ENCODE measurements at places on chromosomes 2 and 18.
A peak's percentile ranks its signal among the peaks of the same experiment; 100 is the strongest.

GRCh38 chr2:53549497-53549896, 218.1 kb upstream of the CHAC2 start:
- no peak for DNase-seq

DNA sequence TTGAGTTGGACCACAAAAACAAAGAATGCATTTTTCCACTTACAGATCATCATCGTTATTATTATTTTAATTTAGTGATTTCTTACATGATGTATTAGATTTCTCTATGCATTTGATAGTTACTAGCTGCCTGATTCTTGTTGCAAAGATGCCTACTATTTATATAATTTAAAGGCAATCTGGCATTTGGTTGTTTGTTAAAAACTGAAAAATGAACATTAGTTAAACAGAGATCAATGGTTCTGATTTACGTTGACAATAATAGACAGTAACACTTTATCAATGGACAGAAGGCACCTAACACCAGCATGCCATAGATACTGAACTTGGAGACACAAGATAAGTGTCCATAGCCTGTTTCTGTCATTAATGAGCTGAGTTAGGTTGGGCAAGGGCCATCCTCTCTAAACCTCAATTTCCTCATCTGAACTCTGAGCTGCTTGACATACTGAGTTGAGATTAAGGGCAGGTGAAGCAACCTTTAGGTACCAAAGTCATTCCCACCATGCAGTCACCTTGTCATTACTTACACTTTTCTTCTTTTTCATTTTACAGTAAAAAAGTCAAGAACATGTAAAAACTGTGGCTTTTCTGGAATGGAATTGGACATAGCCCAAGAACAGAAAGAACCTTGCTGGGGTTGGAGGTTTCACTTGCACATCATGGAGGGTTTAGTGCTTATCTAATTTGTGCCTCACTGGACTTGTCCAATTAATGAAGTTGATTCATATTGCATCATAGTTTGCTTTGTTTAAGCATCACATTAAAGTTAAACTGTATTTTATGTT, 3.1 kb downstream of the CCL20 start:
- no peak for DNase-seq

GRCh38 chr2:148613231-148614013, 31.1 kb upstream of the EPC2 start:
- no peak for DNase-seq

DNA sequence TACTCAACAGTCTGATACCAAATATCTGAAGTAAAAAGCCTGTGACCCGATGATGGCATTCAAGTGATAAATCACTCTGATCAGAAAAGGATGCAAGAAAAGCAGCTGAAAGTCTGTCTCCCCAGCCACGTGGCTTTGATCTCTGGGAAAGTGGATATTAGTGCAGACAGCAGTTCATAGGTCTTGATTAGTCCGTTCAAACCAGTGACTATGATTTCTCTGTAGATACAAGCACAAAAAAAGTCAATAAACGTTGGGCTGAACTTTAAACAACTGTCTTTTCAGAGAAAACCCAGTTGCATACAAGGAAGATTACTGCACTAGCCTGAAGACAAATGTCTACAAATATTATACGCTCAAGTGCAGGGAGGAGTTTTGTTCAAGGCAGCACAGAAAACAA, 107.7 kb upstream of the CDC42EP3 start:
- DNase-seq = no peak

DNA sequence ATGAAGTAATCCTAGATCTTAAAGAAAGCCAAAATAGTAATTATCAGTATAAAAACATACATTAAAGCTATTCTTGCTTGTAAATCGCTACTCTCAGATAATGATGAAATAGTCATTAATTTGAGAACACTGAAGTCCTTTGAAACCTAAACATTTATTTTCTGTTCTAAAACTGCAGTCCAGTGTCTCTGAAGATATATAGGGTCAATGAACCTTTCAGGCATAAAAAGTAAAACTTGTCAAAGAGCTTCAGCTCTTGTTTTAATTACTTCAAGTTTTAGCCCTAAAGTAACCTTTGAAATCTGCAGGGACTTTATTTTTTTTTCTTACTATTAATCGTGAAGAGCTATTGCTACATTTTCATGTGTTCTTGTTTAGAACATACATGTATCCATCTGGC, 116.3 kb downstream of the KYNU start:
- DNase-seq = no peak

DNA sequence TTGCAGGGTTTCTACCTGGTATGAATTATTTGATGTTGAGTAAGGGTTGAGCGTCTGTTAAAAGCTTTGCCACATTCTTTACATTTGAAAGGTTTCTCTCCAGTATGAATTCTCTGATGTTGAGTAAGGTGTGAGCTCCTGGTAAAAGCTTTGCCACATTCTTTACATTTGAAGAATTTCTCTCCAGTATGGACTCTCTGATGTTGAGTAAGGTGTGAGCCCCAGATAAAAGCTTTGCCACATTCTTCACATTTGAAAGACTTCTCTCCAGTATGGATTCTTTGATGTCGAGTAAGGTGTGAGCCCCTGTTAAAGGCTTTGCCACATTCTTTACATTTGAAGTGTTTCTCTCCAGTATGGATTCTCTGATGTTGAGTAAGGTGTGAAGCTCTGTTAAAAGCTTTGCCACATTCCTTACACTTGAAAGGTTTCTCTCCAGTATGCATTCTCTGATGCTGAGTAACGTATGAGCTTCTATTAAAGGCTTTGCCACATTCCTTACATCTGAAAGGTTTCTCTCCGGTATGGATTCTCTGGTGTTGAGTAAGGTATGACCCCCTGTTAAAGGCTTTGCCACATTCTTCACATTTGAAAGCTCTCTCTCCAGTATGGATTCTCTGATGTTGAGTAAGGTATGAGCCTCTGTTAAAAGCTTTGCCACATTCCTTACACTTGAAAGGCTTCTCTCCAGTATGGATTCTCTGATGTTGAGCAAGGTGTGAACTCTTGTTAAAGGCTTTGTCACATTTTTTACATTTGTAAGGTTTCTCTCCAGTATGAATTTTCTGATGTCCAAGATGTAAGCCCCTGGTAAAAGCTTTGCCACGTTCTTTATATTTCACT, 27.1 kb downstream of the ZNF519 start:
- no peak for DNase-seq

- no peak for DNase-seq
Measured at GRCh38 chr2:121279476-121280220, 5.4 kb downstream of the TFCP2L1 start.

DNA sequence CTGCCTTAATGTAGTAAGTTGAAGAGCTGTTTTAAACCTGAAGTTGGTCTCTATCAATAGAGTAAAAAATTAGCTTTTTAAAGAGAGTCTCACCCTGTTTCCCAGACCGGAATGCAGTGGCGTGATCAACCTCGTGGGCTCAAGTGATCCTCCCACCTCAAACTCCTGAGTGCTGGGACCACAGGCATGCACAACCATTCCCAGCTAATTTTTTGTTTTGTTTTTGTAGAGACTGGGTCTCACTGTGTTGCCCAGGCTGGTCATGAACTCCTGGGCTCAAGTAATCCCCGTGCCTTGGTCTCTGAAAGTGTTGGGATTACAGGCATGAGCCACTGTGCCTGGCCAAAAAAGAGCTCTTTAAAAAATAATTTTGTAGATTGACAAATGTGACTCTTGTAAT, 40.3 kb downstream of the CRIM1 start:
- no peak for DNase-seq

- DNase-seq = no peak
Measured at GRCh38 chr2:217993138-217993537, 9.7 kb downstream of the TNS1 start.

GRCh38 chr18:73614812-73615211, 532.8 kb downstream of the FBXO15 start:
- DNase-seq = no peak

- no peak for DNase-seq
Measured at GRCh38 chr2:38907743-38908562, 18.3 kb downstream of the ARHGEF33 start.

GRCh38 chr2:73131807-73132206, 19.1 kb upstream of the RAB11FIP5 start:
- DNase-seq = no peak

DNA sequence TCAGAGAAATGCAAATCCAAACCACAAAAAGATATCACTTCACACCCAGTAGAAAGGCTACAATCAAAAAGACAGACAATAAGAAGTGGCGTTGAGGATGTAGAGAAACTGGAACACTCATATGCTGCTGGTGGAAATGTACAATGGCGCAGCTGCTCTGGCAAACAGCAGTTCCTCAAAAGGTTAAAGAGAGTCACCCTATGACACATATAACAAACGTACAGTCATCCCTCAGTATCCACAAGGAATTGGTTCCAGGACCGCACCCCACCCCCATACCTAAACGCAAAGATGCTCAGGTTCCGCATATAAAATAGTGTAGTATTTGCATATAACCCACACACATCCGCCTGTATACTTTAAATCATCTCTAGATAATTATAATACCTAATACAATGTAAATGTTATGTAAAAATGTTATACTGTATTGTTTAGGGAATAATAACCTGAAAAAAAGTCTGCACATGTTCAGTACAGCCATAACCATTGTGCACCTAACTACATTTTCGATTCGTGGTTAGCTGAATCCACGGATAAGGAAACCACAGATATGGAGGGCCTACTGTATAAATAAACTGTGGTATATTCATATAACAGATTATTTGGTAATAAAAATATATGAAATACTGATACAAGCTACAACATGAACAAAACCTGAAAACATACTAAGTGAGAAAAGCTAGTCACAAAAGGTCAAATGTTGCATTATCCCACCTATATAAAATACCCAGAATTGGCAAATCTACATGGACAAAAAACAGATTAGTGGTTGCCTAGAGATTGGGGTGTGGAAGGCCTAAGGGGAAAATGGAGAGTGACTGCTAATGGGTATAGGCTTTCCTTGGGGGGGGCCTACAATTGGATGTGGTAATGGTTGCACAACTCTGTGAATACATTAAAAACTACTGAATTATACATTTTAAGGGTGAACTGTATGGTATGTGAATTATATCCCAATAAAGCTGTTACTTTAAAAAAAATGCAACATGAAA, 37.5 kb downstream of the UXS1 start:
- no peak for DNase-seq

DNA sequence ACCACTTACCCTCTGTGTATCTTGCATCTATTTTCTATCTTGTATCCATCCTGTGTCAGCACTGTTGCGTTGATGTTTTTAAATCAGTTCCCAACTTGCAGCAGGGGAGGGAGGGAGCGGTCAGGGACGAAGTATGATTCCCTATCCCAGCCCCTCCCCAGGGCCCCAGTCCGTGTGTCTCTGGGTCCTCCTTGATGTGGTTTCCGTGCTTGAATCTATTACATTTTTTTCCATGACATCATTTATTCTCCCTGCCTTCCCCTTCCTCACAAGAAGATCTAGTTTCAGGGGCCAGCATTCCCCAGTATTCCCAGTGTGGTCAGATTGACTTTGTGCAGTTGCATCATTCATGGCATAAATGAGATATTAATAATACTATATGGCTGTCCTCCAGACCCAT, 479.3 kb downstream of the PTPRM start:
- DNase-seq = no peak

DNA sequence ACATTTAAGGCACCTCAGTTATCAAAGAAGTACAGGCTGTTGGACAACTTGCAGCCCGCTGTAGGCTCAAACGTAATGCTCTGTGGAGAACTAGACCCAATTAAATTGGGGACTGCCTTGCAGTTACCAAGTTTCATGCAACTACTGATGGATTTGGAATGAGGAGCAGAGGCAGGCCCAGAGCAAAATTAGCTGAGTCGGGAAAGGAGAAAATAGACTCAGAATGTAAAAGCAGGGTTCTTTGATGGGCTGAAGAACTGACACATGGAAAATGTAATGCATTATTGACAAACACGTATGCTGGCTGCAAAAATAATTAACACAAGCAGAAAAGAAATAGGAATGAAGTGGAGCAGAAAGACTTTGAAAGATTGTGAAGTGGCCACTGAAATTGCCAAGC, 432.7 kb upstream of the HNRNPA3 start:
- DNase-seq = no peak

- DNase-seq = no peak
Measured at GRCh38 chr2:164868563-164869419, 27.2 kb upstream of the COBLL1 start.

DNA sequence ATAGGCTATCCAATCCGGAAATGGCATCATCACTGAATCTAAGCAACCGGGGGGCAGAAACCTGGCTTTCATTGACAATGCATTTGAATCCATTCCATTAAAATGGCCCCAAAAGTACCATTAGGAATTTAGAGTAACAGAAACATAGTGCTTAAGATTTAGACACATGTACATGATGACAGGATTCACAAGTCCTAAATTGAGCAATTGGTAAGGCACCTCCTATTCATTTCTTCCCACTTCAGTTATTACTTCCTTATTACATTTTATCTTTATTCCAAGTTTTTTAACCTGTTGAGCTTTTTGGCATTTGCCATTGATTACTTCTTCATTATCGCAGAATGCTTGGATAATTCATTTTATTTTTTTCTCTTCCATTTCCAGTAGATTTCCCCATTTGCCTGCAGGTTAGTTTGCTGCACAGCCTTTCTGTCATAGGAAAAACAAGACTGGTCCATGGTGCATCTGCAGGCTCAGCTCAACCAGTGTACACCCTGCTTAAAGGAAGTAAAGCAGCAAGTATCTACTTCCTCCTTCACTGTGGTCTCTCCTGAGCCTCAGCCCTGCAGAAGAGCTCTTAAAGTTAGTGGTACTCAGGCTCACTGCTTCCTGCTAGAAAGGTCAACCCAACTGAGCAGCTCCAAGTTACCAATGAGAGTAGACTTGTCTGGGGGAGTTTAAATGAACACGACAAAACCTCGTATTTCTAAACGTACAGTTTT, 89.2 kb downstream of the DOCK10 start:
- DNase-seq = peak; percentile 57

- no peak for DNase-seq
Measured at GRCh38 chr2:64989982-64990614, 899 bp downstream of the SLC1A4 start.

GRCh38 chr18:60018618-60019462, 119.0 kb downstream of the PMAIP1 start:
- no peak for DNase-seq

DNA sequence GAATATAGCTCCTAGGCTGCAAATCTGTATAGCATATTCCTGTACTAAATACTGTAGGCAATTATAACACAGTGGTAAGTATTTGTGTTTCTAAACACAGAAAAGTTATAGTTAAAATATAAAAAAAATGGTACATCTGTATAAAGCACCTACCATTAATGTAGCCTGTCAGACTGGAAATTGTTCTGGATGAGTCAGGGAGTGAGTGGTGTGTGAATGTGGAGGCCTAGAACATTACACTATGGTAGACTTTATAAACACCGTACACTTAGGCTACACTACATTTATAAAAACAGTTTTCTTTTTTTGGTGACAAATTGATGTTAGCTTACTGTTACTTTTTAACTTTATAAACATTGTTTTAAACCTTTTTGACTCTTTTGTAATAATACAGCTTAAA, 226.3 kb downstream of the CCDC85A start:
- no peak for DNase-seq

Data from CD4-positive, alpha-beta T cell treated with Interleukin-10 for 1 hour (primary cell).